ELF-1 (cell line): ENCODE measurements at places on chromosomes 16 and 17.

- no peak for DNase-seq
Observed at GRCh38 chr16:67632415-67633172, 12.3 kb upstream of the CARMIL2 start.

GRCh38 chr16:50501251-50501650, 46.9 kb upstream of the NKD1 start:
- no peak for DNase-seq

DNA sequence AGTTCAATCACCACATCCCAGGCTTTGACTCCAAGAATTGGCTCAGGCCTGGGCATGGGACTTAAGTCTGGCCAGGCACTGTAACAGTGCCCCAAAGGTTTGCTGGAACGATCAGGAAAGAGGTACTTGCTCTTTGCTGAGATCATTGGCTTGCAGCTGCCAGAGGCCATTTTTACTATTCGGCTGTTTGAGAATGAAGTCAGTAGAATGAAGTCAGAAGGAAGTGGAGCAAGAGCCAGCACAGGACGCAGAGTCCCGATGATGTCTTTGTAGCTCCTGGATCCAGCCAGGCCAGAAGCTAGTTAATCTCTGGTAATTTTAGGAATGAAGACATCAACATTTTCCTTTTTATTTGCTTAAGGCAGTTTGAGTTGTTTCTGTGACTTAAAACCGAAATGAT, 195.5 kb downstream of the RAB11FIP4 start:
- DNase-seq, result no peak

- peak; percentile 35 for DNase-seq
Observed at GRCh38 chr17:48074322-48075081, 26.3 kb downstream of the NFE2L1 start.

DNA sequence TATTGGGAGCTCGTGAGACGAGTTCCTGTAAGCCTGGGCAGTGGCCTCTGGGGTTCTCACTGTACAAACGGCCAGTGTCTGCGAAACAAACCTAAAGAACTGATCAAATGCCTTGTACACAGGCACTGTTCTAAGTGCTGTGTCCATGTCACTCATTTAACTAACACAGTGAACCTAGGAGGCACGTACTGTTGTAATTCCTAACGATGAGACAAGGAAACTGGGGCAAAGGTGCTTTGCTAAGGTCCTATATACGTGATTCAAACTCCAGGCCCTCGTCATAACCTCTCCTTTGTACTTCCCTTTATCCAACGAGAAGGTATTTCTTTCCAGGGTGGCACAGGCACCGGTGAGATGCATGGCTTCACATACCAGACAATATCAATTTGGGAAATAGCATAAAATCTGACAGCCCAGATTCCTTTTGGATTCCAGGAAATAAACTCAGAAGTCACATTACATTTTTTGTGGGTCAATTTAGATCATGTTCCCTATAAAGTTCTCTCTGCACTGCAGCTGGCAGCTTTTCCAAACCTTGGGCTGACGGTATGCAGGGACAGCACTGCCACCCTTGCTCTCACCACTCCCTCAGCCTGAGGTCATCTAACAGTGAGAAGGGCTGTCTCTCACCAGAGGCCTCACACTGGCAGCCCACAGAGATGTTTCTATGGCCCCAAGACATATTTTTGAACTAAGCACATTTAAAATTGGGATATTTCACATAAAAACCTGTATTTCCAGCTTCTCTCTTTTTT, 18.3 kb downstream of the GLYR1 start:
- no peak for DNase-seq

- peak; percentile 41 for DNase-seq
Observed at GRCh38 chr17:7502987-7503386, 18.8 kb downstream of the POLR2A start.

GRCh38 chr16:71526111-71526631, at the start of gene CHST4:
CHST4 (plus strand) TSS chr16:71526426; CDS start chr16:71536678, 10,252 bp downstream.
- peak; percentile 94 for DNase-seq

- peak; percentile 79 for DNase-seq
Observed at GRCh38 chr16:1871974-1872635, at the start of gene MEIOB. MEIOB (minus strand) TSS chr16:1872164; CDS start chr16:1868175, 3,989 bp downstream.

GRCh38 chr16:47528431-47528830, 67.3 kb downstream of the PHKB start:
- DNase-seq, result no peak

DNA sequence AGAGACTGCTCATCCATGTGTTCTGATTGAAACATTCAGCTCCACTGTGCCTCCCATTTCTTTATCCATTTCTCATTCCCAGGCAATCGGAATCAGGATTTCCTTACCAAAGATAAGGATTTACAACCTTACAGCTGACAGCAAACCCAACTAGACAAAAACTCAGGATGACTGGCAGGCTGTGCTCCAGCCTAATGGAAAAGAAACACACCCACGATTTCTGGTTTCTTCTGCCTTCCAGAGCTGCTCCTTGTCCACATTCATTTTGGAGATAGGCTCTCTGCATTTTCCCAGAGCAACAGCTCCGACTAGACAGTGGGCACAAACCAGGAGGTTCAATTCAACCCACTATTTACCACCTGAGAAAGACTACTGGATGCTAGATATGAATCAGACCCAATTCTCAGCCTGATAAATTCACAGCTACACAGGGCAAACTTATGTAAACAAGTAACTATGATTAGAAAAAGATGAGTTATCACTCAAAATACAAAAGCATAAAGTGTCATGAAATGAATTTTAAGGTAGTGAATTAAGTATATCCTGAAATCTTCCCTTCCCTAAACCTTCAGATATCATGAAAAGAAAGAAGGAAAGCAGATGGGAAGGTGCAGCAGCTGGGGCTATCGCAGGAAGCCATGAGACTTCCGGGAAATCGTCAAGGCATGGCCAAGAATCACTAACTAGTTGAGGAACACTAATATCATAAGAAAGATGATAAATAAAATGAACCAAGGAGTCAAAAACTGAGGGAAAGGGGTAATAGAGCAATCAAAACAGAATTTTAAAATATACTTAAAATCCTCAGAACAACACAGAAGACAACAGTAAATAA, 44.8 kb upstream of the CLEC18B start:
- no peak for DNase-seq

- DNase-seq, result peak; percentile 51
Observed at GRCh38 chr17:75679706-75680211, 12.6 kb downstream of the SAP30BP start.

DNA sequence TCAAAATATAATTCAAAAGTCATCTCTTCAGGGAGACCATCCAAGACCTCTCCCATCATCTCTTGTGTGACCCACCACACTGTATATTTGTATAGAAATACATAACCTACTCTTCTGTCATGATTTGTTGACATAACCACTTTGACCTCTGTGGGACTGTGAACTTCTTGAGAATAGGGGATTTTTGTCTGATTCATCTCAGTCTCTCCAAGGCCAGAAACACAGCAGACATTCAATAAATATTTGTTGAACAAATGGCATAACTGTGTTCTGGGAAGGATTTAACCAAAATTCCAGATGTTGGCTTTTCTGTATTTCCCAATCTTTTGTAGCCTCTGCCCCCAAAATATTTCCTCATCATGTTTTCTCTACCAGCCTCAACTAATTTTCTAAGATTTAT, 169.7 kb downstream of the CDH11 start:
- no peak for DNase-seq

- peak; percentile 51 for DNase-seq
Observed at GRCh38 chr16:21222495-21223337, 10.8 kb upstream of the ANKS4B start.

DNA sequence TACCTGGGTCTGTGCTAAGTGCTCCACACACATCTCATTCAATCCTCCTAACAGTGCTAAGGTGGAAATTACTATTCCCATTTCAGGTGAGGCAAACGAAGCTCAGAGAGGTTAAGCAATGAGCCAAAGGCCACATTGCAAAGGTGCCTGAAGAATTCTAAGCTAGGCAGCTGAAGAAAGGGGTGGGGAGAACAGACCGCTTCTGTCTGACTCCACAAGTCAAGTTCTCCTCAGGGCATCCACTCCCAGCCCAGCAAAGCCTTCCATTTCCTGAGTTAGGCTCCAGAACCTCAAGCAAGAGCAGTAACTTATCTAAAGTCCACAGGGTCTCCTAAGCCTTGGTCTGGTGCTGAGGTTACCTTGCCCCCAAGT, 27.0 kb upstream of the MRPS23 start:
- peak; percentile 46 for DNase-seq

DNA sequence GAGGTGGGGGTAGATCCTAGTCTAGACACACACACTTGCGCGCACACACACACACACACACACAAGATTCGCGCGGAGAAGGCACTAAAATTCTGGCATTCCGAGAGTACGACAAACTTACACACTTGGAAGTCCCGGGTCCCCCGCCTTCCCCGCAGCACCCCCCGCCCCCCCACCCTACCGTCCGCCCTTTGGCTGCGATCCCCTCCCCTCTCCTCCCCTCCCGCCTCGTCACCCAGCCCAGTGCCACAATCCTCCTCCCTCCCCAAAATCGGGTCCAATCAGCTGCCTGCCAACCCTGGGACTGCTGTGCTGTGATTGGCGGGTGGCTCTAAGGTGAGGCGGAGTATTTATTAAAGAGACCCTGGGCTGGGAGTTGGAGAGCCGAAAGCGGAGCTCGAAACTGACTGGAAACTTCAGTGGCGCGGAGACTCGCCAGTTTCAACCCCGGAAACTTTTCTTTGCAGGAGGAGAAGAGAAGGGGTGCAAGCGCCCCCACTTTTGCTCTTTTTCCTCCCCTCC, at the start of gene SOX9:
Gene SOX9, plus strand, starts transcription at position 379 of the 522 bp plus-strand sequence. CDS start 372 bp downstream, outside the sequence.
- DNase-seq, result peak; percentile 92

DNA sequence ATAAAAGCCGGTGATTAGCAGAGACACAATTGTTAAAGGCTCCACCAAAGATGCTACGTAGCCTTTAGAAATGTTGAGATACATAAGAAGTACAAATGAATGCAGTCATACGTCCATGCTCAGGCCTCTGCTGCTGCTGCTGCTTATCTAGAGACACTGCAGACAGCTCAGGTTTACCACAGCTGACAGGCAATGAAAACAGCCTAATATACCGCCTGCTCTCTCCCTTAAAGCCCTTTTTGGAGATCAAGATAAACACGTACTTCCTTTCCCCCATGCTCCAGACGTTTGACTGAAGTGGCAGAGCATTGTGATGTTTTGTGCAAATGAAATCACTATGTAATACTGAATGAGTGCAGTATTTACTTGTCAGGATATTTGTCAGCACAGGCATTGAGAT, 185.3 kb downstream of the AATF start:
- peak; percentile 35 for DNase-seq

DNA sequence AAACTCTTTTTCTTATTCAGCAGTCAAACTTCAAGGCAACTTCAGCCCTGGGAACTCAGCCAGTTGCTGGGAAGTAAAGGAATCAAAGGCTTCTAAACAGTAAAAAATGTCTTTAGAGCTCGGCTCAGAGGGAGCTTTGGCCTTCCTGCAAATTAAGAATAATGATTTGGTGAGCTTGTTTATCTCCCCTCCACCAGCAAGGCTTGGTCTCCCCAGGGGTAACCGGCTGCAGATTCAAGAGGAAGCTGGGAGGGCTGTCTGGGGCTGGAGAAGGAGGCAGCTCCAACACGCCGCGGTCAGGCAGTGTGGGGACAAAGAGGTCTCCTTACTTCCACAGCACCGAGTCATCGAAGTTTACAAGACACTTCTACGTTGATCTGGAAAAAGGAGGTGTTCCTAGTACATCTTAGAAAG, 17.7 kb upstream of the DOC2B start:
- no peak for DNase-seq

DNA sequence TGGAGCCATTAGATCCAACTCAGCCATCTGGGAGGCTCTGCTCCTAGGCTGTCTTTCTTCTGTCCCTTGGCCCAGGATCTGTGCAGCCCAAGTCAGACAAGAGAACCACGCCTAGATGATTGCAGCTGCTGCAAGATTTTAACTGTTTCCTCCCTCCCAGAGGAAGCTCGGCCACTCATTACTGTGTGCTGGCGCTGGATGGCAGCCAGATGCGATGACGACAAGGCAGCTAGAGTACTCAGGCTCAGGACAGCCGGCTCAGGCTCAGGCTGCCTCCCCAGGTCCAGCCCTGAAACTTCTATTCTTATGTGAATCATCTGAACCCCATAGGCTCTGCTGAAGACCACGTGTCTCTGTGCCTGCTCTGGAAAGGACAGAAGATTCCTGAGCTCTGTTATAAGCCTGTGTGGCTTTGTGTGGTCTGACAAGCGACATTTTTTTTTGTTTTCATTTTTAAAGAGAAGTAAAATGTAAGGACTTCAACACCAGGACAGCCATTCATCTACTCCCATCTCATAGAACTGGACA, 32.1 kb upstream of the FBXW10B start:
- DNase-seq, result peak; percentile 92

DNA sequence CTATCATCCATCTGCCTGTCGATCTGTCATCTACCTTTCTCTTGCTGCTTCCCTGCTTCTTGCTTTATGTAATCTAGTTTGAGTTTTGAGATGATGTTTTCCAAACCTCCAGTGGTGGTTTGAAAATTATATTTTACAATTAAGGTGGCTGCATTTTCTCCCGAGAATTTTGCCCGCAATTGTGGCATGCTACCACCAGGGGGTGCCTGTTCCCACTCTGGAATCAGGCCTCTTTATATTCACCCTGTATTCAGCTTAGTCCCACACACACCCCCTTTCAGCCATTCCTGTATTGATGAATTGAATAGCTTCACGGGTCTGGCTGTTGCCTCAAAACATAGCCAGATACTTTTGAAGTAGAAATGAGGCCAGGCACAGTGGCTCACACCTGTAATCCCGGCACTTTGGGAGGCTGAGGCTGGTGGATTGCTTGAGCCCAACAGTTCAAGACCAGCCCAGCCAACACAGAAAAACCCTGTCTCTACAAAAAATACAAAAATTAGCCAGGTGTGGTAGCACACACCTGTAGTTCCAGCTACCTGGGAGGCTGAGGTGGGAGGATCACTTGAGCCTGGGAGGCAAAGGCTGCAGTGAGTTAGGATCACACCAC, 3.2 kb downstream of the PRSS22 start:
- peak; percentile 47 for DNase-seq

- DNase-seq, result no peak
Observed at GRCh38 chr17:67729903-67730302, 12.2 kb downstream of the NOL11 start.

DNA sequence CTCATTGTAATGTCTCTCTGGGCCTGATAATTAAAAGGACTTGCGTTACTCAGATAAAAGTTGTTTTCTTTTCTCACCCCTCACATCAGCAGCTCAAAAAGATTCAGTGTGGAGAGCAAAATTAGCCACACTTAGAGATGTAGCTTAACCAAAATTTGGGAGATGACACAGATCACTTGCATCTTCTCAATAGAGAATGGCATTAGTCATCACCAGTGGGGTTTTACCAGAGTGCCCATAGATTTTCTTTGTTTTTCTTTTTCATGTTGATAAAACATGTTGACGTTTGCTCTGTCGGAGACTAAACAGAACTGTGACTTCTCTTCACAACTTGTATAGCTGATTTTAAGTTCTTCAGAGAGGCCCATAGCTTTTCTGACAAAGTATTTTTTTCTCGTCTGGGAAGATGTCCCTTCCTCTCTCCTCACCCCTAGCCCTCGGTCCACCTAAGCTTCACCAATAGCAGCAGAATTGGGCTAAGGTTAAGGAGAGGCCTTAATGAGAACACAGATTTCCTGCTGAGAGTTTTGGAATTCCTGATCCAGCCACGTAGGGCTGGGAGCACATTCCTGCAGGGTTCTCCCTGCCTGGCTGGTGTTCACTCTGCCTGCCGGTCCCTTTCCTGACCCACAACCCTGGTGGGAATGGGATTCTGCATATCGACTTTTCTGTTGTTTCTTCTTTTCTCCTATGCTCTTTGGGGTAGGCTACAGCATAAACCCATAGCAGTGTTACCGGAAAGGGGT, 92.6 kb downstream of the CACNG3 start:
- peak; percentile 75 for DNase-seq
